SK-N-SH (cell line): ENCODE measurements at places on chromosomes 7 and 10. TPM values are rescaled to one million over a fixed set of nuclear protein-coding genes. Genes with fewer than 3 reads are reported as not detected.

OR2A5 gene
- polyA plus RNA-seq: not detected in 2 replicates

ZNF804B gene
- polyA plus RNA-seq: not detected in 2 replicates

ELOVL3 gene
- polyA plus RNA-seq: 0.25 and 0.29 TPM in 2 replicates

PAPOLB gene
- polyA plus RNA-seq: not detected in 2 replicates

FAM13C gene
- polyA plus RNA-seq: 7.0 and 7.6 TPM in 2 replicates

LAMB1 gene
- 435 and 471 TPM in 2 replicates for polyA plus RNA-seq

LDB3 gene
- 0.48 and 0.73 TPM in 2 replicates for polyA plus RNA-seq

RNF32 gene
- 2.2 and 2.3 TPM in 2 replicates for polyA plus RNA-seq

SPRN gene
- 0.78 and 1.2 TPM in 2 replicates for polyA plus RNA-seq

MEIG1 gene
- polyA plus RNA-seq: 0.42 and 0.43 TPM in 2 replicates

ARMC3 gene
- not detected in 2 replicates for polyA plus RNA-seq

NEBL gene
- 0.58 and 1.2 TPM in 2 replicates for polyA plus RNA-seq

PTF1A gene
- polyA plus RNA-seq: not detected in 2 replicates

DPP6 gene
- polyA plus RNA-seq: 0.10 TPM in 1 of 2 replicates, not detected in the other

NKX1-2 gene
- polyA plus RNA-seq: not detected in 2 replicates
